ENCODE measurements at places on chromosomes 2 and 18. TPM values are rescaled to one million over a fixed set of nuclear protein-coding genes. Genes with fewer than 3 reads are reported as not detected.

- H3K36me3 ChIP-seq = peaks cover 44% of the 10 kb centered on the region
- H3K27ac ChIP-seq = peak overlapping the region; percentile 86
- no peaks in the 10 kb centered on the region for H3K27me3 ChIP-seq
- DNase-seq = no peak
- peaks cover 22% of the 10 kb centered on the region for H3K4me1 ChIP-seq
Observed at GRCh38 chr2:219207884-219208740, 1.5 kb downstream of the ZFAND2B start.

The DOK6 gene
- 2.6 TPM for total RNA-seq

DNA sequence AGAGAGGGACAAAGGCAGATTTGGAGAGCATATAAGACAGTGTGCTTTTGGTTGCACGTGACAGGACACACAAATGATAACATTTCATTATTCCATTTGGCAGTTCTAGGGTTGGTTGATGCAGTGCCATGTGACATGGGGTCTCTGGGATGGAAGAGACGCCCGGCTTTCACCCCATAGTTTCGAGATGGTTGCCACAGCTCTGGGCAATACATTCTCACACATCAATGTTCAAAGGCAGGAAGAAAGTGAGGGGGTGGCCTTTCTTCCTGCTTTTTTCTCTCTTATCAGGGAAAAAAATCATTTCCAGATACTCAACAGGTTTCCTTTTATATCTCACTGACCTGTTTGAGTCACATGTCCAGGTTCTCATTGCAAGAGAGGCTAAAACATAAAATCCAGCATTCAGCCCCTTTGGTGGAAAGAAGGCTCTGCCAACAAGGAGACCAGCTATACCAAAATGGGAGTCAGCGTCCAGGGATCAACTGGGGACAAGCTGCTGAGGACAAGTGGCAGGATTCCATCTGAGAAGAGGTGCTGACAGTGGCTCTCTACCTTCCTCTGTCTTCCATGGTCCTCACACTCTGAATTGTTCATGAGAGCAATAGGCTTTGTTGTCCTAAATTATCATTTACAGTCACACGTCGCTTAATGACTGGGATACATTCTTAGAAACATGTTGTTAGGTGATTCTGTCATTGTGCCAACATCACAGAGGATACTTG lies 29.1 kb upstream of the ANKRD44 start:
- no peak overlapping the region for H3K27ac ChIP-seq
- H3K36me3 ChIP-seq = no peaks in the 10 kb centered on the region
- H3K27me3 ChIP-seq = no peaks in the 10 kb centered on the region
- H3K4me1 ChIP-seq = no peaks in the 10 kb centered on the region
- DNase-seq = no peak

GRCh38 chr2:135650721-135651120 lies 90.9 kb upstream of the UBXN4 start:
- DNase-seq = no peak
- H3K27ac ChIP-seq = no peak overlapping the region
- H3K4me1 ChIP-seq = no peaks in the 10 kb centered on the region
- H3K4me3 ChIP-seq = no peak overlapping the region
- H3K36me3 ChIP-seq = no peaks in the 10 kb centered on the region

The NPAS2 gene
- 48.9 TPM for total RNA-seq
